Tibial artery (tissue), 4 donors: ENCODE measurements at places on chromosomes 1 and 21.

DNA sequence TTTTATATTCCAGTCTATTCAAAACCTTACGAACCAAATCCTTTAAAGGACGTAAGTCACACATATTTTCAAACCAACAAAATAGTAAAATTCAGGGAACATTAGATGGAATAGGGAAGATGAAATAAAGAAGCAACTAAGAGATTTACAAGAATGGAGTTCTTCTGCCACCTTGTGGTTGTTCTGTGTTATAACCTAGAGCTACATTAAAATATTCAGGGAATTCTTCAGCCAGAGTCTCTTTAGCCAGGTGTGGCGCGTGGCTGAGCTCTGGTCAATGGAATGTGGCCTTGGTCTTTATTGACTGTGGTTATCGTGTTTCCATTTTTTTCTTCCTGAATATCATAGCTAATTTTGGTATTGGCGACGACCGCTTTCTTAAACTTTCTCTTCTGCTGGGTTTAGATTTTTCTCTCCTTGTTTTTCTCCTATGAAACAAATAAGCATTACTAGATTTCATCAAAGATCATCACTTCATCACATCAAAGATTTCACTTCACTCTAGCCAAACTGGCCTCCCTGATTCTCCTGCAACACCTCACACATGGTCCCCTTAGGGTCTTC, 221.3 kb downstream of the MRPL39 start:
- no peak for DNase-seq

DNA sequence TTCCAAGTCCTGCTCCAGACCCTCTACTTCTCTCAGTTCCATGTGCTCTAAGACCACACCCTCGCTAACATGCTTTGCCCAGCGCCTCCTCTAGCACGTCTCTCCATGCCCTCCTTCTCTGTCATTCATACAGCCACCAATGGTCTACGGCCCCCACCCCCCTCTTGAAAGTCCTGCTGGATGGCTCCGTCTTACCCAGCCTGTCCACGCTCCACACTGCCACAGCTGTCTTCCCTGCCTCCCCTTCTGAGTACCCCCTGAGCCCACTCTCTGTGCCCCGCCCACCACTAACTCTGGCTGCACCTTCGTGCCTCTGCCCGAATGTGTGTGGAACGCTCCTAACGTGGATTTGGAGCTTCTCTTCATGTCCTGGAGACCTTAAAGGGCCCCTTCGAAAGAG, 244.6 kb downstream of the TRABD2B start:
- DNase-seq = no peak

GRCh38 chr1:105073660-105074059, 1324.0 kb downstream of the AMY1C start:
- no peak for DNase-seq

DNA sequence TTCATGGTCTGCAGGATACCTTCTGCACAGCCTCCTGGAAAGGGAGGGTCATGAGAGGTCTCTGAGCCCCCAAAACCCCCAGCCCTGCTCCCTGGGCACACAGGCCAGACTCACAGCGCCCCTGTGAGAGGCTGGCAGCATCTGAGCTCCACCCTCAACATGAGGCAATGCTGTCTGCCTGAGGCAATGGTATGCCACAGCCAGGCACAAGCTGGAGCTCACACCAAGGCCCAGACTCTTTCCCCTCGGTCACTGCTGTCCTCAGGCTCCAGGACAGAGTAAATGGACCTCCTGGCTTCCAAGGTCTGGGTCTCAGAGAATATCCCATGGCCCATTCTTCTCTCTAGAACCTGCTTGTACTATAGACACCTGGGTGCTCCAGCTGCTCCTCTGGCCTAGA, 17.2 kb downstream of the MEF2D start:
- no peak for DNase-seq

DNA sequence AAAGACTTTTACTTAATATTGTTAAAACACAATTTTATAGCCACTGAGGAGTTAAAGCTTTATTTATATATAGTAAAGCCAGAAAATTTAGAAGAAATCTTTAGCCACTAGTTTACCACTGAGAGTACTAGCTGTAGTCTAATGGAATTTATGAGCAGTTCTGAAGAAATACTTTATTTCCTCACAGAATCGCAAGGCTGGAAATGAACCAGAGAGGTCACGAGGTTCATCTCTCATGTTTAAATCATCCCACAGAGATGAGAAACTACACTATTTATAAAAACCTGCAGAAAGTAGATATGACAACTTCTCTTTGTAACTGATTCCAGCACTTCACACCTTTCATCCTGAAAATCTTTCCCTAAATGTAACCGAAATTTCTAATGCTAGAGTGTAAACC, 26.0 kb downstream of the ADGRL4 start:
- DNase-seq = no peak

DNA sequence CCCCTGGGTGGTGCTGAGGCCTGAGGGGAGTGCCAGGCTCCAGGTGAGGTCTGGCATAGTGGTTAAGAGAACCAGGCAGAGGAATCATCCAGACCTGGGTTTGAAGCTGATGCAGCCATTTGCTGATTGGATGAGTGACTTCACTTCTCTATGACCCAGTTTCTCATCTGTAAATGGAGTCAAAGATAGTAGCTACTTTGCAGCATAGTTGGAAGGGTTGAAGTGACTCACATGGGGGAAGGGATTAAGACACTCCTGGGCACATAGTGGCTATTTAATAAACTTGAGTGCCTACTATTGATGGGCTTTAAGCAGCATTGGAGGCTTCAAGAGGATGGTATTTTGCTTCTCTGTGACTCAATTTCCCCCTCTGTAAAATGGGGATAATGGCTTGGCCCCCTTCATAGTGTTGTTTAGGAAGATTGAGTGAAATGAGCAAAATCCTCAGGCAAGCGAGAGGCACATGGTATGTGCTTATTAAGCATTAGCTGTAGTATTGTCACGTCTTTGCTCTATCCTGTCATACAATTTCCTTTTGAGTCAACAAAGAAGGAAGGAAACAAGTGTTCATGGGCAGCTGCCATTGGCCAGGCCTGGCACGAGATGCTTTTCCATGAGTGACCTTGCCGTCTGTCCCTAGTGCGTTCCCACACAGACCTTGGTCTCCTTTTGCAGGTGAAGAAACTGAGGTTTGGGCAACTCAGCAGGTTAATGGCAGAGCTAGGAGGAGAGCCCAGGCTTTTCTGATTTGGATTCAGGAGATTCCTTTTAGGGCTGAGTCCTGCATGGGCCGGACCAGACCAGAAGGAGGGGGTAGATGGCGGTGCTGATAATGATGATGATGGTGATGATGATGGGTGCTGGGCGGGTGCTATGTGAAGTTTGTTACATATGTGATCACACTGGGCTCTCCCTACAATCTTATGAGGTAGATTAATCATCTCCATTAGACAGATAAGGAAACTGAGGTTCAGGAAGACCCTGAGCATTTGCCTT, 131.1 kb upstream of the WNT4 start:
- DNase-seq = no peak

- no peak for DNase-seq
Observed at GRCh38 chr1:174110053-174110452, 49.3 kb upstream of the RABGAP1L start.

DNA sequence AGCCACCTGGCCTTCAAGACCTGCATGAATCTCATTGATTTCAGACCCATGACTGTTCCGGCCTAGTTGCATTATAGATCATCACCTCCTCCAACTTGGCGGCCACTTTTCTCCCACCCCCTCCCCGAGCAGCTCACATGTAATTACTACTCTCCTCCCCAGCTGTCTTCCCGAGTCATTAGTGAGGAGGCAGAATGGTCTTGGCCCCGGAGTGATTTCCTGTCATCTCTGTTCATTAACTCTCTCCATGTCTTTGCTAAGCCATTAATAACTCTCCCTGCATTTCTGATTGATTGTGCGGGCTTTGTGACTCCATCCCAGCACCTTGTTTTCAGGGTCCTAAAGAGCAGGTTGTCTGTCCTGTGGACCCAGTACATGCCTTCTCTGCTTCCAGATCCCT, 75.6 kb upstream of the CNTN2 start:
- DNase-seq = no peak

GRCh38 chr1:70909262-70909822, 138.3 kb downstream of the PTGER3 start:
- DNase-seq = no peak

- DNase-seq = no peak
Observed at GRCh38 chr1:3785456-3786157, 10.7 kb downstream of the LRRC47 start.

- no peak for DNase-seq
Observed at GRCh38 chr1:37878071-37878470, 18.7 kb upstream of the MTF1 start.

DNA sequence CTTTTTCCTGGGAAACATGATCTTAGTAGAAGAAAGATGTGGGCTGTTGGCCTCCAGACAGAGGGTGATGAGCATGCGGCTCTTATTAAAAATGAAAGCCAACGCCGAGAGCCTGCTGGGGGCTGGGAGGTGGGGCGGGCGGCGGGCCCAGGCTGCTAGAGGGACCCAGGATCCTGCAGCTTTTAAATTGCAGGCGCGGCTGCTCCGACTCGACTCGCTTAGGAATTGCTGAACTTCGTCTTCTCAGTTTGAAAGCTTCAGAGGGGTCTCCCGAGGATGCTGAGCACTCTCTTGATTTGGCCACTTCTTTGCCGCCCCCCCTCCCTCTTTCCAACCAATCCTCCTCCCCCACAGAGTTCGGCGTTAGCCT, 1.2 kb downstream of the AGPAT3 start:
- no peak for DNase-seq

DNA sequence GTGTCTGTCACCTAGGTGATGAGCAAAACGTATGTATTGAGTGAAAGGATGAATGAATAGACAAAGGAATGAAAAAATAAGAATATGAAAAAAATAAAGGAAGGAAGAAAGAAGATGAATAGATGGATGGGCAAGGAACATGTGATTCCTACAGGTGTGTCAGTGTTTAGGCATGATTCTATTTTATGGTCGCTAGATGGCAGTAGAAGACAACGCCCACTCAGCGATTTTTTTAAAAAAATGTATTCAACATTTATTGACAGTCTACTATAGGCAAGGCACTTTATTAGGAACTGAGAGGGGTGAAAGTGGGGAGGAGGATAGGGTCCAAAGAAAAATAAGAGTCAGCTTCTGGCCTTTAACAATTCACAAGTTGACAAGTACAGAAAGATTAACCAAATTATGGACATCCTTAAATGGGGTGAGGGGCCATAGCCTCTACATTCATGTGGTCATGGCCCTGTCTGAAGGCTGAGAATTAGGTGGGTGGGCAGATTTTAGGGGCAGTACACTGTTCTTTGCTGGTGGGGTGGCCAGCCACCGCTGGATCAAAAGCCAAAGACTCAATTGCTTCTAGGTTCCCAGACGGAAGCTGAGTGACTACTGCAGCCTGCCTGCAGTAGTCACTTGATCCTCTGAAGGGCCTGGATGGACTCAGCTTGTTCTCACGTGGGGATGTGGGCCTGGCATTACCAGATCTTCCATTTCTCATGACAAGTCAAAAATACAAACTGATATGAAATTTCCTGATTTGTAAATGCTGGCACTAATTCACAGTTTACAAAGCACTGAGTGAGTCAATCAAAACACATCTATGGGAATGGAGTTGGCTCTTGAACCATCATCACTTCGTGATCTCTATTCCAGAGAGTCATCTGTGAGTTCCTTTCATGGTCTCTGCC, 83.9 kb downstream of the FASLG start:
- no peak for DNase-seq

DNA sequence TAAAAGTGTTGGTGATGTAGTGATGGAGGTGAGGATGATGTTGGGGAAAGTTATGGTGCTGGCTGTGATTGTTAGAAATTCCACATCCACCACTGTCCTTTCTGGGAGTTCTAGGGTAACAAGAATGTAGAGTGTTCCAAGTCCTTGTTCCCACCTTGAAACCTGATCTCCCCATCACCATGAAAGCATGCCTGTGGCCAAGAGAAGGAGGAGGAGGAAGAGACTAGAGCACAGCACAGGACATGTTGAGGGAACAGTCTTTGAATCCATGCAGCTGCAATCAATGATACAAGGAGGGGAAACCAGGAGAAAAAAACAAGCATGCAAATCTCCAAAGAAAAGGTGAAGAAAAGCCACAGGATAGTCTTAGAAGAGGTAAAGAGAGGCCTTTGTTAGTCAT, 45.9 kb upstream of the ARTN start:
- DNase-seq = no peak

GRCh38 chr1:93033785-93034184, 45.3 kb upstream of the MTF2 start:
- no peak for DNase-seq

DNA sequence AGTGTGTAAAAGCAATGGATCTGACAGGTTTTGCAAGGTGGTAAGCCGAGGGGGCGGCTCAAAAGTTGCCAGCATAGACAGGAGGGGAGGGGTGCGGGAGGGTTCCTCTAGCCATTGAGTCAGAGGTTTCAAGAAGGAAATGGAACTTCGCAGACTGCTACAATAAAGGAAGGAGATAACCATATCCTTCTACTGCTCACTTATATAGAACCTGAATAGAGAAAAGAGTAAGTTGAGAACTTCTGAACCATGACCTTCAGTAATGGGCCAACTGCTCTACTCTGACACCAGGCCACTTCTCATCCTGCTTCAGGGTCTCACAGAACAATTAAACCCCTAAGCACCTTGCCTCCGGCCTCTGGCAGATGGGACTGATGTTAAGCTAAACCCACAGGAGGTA, 26.3 kb upstream of the BCAR3 start:
- no peak for DNase-seq

DNA sequence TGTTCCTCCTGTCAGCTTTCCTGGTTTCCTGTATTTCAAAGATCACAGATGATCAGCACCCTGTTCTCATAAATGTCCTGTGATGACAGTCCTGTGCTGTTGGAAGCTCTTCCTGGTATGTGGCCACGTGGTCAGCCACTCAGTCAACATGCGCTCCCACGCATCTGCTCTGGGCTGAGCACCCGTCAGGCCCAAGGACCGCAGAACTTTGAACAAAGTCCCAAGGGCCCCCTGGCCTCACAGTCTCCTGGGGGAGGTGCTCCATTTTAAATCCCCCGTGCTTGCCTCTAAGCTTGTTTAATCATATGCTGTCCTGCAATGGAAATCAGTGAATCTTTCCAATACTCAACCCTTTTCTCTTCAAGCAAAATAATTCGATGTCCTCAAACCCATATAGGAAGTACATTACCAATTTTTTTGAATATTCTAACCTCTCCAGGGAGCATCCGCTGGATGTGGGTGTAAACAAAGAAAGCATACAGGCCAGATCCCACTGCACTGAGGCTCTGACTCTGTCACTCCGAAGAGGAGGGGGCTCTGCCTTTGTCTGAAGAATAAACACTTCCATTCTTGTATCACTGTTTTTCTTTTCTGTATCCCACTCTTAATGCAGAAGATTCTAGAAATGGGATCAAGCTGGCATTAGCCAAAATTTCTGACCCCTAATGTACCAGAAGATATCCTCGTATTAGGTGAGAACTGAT, 250.3 kb downstream of the SDCCAG8 start:
- DNase-seq = no peak

DNA sequence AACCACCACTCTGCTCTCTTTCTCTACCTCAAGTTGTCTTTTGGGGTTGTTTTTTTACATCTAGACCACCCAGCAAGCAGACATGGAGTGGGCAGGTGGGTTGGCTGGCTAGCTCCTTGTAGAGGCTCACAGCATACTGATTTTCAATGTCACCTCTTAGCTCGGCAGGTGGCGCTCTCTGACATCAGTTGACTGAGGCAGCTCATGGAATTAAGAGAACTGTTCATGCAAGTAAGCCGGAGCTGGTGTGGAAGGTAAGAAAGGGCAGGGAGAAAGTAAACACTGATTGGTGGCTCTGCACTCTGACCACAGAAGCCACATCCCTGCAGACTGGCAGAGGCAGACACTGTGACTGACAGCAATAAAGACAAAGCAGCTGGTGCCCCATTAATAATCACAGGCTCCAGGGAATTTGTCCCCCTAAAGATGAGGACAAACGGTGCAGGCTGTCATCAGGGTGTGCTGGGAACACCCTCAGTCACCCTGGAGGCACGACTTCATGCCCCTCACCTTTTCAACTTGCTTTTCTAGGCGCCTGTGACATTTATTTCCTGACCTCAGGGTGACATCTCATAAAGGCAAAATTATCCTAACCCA, 226.8 kb downstream of the LMX1A start:
- no peak for DNase-seq
